NCI-H526 (cell line): ENCODE measurements at places on chromosomes 16 and 17.
A peak's percentile ranks its signal among the peaks of the same experiment; 100 is the strongest.

GRCh38 chr16:13779676-13780075, 140.3 kb upstream of the ERCC4 start:
- peak; percentile 95 for DNase-seq

DNA sequence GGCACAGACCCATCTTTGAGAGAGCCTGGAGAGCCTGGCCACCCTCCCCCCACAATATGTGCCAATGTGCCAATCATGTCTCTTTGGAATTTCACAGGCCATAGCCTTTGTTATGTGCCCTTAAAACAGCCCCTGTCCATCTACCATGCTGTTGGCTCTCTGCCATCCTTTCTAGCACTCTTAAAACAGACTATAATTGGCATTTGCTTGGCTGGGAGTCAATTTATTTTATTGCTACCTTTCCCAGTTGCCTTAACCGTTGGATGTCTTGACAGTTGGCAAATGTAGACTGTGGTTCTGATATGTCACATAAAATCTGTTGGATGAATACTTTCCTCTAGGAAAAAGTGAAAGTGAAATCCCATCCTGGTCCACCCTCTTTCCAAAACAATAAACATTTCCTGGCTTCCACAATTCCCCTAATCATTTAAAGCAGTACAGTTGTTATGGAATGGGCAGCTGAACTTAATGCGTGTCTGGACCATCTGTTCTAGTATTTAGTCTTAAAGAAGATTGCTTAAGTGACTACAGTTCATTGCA, 394.0 kb downstream of the KCNJ2 start:
- DNase-seq, result no peak

DNA sequence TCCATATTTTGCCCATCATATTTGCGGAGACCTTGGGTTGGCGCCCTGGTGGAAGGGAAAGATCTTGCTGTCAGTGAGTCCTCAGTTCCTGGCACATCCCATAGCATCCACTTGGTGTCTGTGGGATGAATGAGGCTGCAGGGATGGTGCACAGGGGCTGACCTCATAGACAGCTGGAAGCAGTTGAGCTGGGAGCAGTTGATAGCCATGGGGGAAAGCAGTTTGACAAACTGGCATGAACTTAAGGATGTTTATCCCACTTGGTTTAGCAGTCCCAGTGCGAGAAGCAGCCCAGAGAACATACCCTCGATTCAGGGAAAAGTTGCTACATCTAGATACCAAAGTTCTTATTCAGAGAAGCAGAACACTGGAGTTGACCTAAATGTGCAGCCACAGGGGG, 80.7 kb downstream of the SNX29 start:
- peak; percentile 51 for DNase-seq

GRCh38 chr17:8155996-8156245, 3.7 kb upstream of the PER1 start:
- no peak for DNase-seq

DNA sequence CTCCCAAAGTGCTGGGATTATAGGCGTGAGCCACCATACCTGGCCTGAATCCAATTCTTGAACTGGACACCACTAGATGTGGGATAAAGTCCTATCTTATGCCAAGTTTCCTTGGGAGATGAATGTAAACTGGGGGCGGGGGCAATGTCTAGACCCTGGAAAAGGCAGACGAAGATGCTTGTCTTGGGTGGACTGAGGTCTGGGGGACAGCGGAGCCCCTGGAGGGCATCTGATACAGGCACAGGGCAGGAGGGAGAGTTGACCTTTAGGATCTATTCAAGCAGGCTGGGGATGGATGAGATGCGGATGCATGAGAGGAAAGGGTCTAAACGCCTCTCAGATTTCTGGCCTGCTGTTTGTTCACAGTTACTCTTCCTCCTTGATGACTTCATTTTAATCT, 11.7 kb downstream of the C1QTNF1 start:
- no peak for DNase-seq

DNA sequence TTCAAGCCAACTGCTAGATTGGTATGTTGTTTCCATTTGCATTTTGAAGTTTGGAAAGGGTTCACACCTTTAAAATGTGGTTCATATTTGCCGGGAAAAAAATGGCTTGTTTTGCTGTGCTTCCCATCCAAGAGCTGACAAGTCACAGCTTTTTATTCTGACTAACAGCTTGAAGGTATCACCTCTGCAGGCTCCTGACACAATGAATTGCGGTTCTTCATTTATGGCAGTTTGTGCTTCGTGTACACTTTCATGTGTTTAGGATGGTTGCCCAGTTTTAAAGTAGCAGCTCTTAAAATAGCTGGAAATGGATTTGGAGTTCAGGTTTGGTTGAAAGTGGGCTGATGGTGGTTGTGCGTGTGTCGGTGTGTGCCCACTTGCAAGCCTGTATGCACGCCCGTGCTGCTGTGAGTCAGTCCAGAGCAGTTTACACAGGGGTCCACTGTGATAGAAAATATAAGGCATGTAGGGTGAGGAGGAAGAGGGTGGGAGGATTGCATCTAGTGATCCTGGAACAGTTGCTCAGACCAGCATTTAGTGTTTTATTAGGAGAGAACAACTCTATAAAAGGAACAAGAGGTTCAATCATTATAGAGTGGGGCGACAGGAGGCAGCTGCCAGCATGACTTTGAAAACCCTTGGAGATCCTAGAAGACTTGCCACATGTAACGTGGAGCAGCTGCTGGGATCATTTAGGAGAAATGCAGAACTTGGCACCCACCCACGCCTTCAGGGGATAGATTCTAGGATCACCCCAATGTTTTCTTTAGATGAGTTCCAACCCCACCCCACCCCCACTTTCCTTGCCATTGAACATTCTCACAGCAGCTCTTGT, 108.0 kb upstream of the TBX2 start:
- no peak for DNase-seq

GRCh38 chr16:87369796-87370719, 13.5 kb downstream of the FBXO31 start:
- DNase-seq, result no peak

DNA sequence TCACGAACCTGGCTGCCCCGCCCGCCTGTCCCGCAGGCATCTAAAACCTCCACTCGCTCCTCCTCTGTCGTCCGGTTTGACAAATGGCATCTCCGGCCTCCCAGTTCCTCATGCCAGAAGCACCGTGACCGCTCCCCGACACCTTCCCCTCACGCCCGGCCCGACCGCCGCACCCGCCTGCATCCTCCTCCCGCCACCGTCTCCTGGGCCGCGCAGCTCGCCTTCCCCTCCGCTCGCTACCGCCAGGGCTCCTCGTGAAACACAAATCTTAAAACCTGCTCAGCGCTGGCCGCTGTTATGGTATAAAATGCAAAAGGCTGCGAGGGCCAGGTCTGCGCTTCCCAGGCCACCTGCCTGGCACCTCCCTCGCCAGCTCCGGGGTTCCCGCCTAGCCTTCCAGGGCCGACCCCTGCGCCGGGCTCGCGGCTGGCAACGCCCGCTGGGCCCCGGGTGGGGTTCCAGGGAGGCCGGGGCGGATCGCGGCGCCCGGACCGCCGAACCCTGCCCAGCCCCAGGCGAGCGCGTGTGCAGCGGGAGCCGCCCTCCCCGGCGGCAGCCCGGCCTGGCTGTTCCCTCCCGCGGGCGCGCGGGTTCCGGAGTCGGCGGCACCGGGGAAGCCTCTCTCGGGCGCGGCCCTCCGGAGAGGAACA, 488 bp downstream of the SPSB3 start:
- no peak for DNase-seq

DNA sequence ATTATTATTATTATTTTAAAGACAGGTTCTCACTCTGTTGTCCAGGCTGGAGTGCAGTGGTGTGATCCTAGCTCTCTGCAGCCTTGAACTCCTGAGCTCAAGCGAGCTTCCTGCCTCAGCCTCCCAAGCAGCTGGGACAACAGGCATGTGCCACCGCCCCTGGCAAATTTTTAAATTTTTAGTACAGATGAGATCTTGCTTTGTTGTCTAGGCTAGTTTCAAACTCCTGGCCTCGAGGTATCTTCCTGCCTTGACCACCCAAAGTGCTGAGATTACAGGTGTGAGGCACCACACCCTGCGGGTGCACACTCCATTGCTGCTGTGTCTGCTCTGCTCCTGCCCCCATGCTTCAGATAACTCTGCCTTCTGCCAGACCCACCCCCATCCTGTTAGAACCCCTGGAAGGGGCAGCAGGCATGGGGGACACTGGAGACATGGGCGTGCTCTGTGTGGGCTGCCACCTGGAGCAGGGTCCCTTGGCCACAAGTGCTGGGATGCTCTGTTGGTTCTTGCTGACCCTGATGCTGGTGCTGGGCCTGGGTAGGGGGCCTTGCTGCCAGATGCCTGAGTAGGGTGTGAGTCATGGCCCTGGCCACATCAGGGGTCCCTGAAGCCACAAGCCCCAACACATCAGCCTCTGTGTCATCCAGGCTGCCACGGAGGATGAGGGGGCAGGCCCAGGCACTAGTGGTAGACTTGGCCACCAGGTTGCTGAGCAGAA, 2.6 kb downstream of the GGT6 start:
- no peak for DNase-seq

GRCh38 chr16:48153774-48154173, 2.0 kb downstream of the ABCC12 start:
- DNase-seq, result no peak

DNA sequence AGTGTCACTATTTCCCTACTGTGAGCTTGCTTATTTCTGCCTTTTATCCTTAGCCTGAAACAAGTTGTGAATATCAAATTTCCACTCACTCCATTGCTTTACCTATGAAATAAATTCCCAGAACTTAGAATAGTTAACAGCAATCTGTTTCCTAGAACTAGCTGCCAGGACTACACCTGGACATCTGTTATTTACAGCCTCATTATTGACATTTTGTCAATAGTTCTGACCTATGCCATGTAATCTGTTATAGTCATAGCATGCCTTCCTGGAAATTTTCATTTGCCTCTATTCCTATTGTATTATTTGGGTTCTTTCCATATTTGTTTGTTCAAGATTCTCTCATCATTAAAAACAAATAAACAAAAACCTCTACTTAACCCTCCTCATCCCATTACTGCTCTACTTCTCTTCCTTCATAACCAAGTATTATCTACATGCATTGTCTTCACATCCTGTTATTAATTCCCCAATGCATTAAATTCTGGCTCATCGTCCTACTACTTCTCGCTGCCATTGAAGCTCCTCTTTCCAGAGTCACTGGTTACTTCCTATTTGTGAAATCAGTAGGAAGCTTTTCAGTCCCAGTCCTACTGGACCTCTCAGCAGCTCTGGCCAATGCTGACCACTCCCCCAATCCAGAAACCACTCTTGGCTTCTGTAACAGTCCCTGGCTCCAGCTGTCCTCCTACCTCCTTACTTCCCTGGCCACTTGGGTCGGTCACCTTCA, 55.3 kb downstream of the PIGL start:
- DNase-seq, result no peak

GRCh38 chr17:60416368-60416925, 5.8 kb upstream of the CHCT1 start:
- no peak for DNase-seq

- no peak for DNase-seq
Observed at GRCh38 chr16:77896415-77897128, 108.2 kb downstream of the VAT1L start.

GRCh38 chr17:28878981-28879380, 18.6 kb downstream of the FLOT2 start:
- peak; percentile 52 for DNase-seq

GRCh38 chr17:64390044-64390443, 616 bp downstream of the PECAM1 start:
- no peak for DNase-seq

DNA sequence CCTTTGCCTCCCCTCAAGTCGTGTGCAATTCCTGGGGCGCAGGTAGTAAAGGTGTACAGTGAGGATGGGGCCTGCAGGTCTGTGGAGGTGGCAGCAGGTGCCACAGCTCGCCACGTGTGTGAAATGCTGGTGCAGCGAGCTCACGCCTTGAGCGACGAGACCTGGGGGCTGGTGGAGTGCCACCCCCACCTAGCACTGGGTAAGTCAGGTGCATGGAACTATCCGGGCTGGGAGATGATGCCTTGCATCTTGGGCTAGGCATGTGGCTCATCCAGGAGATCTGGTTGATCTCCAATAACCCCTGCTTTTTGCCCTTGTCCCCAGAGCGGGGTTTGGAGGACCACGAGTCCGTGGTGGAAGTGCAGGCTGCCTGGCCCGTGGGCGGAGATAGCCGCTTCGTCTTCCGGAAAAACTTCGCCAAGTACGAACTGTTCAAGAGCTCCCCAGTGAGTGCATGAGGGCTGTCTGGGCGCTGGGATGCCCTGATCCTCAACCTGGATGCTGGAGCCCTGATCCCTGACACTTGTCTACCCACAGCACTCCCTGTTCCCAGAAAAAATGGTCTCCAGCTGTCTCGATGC, 5.2 kb downstream of the GRB7 start:
- DNase-seq, result no peak

DNA sequence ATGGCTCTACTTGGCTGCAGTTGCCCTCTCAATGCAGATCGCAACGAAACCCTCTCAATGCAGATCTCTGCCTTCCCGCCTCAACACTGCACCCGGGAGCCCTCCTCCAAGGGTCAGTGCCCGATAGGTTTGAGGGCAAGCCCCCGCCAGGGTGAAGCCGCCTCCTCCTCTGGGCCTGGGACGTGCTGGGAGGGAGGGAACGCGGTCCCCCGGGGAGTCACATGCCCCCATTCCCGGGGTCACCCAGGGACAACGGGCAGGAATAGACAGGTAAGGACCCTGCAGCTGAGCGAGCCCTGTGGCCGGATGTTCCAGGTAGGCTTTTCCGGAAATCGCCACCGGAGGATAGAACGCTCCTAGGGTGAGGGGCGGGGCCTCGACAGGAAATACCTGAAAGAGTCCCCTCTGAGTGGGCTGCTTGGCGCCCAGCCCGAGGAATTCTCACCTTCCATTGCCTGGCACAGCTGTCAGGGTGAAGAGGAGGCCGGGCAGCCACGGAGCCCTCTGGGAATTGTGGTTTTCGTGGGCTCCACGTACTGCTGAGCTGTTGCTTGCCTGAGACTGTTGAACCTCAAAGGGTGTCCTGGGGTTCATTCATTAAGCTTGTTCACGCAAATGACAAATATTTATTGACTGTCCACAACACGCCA, 12.8 kb downstream of the ZNF174 start:
- DNase-seq, result no peak

DNA sequence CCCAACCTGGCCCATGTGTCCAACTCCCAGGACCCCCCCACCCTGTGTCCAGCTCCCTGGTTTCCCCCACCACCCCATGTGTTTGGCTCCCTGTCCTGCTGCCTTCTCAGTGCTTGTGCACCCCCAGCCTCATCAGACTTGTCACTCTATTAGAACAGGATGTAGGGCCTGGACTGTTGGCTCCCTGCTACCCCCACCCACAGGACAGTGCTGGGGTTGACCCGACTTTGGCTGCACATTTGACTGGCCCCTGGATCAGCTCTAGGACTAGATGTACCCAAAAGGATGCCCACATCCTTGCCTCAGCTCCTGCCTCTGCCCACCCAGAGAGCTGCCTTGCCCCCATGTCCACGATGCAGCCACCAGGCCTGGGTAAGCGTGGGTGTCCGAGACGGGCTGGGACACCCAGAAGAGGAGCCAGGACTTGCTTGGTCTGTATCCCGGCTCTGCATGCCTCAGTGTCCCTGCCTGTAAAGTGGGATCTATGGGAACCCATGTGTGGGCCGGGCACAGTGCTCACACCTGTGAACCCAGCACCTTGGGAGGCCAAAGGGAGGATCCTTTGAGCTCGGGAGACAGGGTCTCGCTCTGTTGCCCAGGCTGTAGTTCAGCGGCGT, 1.5 kb upstream of the CCDC57 start:
- no peak for DNase-seq

- DNase-seq, result no peak
Observed at GRCh38 chr17:50712641-50713040, 4.9 kb upstream of the ANKRD40 start.
